Thoracic aorta (tissue), 2 donors: ENCODE measurements at places on chromosomes 5 and 9. TPM values are rescaled to one million over a fixed set of nuclear protein-coding genes. Genes with fewer than 3 reads are reported as not detected.
A peak's percentile ranks its signal among the peaks of the same experiment; 100 is the strongest.

GRCh38 chr9:92895812-92896436 is 18.1 kb upstream of the ZNF484 start:
- no peak for DNase-seq

- DNase-seq, result no peak
Observed at GRCh38 chr5:147408980-147409379, 100.9 kb downstream of the DPYSL3 start.

DNA sequence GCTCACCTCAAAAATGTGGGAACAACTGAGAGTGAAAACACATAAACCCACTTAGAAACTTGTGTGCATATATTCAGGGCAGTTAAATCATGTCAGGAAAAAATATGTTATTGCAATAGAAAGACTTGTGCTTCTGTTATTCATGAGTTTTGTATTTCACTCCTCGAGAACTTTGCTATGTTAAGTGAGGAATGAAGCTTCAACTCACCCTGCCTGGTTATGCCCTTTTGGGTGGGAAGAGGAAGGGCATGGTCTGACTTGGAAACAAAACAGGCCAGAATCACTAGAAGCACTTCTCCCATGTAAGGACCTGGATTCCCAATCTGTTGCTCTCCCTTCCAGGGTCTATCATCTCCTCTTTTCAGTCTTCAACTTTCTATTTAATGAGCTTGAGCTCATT is 14.5 kb downstream of the SLC27A6 start:
- DNase-seq, result no peak

DNA sequence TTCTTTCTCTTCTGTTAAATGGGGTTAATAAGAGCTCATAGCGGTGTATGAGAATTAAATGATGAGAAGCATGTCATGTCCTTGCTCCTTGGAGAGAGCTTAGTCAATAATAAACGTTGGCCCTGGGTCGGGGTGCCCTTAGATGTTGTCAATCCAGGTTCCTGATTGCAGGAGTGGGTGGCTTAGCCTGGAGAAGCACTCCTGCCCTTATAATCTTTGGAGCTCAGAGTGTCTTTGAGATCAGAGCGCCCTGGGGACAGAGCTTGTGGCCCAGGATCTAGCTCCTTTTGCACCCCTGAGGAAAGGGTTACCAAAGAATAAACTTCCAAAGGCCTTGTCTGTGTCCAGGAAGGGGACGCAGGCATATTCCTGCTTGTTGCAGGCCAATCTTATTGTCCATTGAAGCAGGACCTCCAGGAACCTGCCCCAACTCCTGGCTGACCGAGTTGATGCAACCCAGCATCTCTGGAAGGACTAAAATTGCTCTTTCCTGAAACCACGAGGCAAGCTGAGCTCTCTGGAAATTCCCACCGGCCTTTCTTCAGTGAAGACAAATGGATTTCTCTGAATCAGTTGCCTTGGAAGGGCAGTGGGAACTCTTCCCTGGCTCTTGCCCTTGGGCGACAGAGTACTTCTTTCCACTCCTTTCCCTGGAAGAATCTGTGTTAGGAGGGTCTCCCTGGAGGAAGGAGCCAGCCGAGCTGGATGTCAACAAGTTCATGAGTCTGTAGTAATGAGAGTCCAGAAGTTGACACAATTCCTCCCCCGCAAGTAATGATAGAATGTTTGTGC is 6.4 kb upstream of the AMBP start:
- no peak for DNase-seq

- DNase-seq, result no peak
Observed at GRCh38 chr5:31218978-31219377, 25.5 kb downstream of the CDH6 start.

GRCh38 chr9:37149666-37150308 is 29.4 kb downstream of the ZCCHC7 start:
- DNase-seq, result no peak

GRCh38 chr5:85017261-85017660 is 632.6 kb upstream of the EDIL3 start:
- no peak for DNase-seq

GRCh38 chr9:136961279-136962065 is 9.4 kb downstream of the LCN12 start:
- no peak for DNase-seq

GRCh38 chr9:110626101-110626829 is 42.3 kb upstream of the MUSK start:
- peak; percentile 10 for DNase-seq

- DNase-seq, result no peak
Observed at GRCh38 chr5:116296335-116297072, 211.7 kb downstream of the COMMD10 start.

- no peak for DNase-seq
Observed at GRCh38 chr9:5870691-5871090, 20.0 kb upstream of the MLANA start.

- peak; percentile 78 for DNase-seq
Observed at GRCh38 chr9:137605121-137606004, at the start of gene ARRDC1. Gene ARRDC1, plus strand, starts transcription at chr9:137605686. Its CDS starts 32 bp downstream, at chr9:137605718.

DNA sequence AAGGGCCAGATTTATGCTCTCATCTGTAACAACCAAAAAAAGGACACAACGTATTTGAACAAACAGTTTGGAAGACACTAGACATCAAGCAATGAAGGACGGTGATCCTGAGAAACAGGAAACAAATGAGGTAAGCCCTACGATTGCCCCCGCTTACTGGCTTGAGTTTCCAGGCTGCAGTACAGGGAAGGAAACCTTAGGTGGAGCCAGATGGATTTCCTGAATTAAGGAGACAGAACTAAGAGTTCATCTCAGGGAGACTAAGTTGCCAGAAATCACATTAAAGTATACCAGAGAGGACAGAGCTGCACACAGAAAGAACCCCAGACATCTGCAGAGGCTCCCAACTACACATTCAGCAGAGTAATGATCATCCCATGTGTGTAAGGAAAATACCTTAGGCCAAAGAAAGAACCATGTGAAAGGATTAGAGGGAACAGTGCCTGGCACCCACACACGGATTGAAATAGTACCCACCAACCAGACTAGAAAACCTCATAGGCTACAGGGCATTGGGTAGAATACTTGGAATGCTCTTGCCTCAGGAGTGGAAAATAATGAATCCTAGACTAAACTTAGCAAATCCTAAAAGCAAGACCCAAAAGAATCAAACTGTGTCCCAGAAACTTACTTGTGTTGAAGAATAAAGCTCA is 99.3 kb upstream of the NIPBL start:
- DNase-seq, result no peak

- no peak for DNase-seq
Observed at GRCh38 chr5:81316571-81316970, 15.2 kb downstream of the ZCCHC9 start.

DNA sequence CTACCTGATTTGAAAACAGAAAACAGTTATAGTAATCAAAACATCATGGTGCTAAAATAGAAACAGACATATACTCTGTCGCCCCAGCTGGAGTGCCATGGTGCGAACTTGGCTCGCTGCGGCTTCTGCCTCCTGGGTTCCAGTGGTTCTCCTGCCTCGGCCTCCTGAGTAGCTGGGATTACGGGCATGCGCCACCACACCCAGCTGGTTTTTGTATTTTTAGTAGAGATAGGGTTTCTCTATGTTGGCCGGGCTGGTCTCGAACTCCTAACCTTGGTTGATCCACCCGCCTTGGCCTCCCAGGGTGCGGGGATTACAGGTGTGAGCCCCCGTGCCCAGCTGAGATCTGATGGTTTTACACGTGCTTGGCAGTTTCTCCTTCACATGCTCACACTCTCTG is 495.9 kb downstream of the ANXA1 start:
- DNase-seq, result no peak

Gene TMEM141
- total RNA-seq, result 37.8 TPM

Gene ADAM19
- total RNA-seq, result 9.9 TPM

Gene SPATA31A6
- not detected for total RNA-seq

Gene OGN
- total RNA-seq, result 600 TPM

Gene LCN9
- not detected for total RNA-seq

Gene ESM1
- total RNA-seq, result 1.8 TPM

Gene PCDHB4
- total RNA-seq, result 14.5 TPM

Gene MAPK9
- total RNA-seq, result 16.1 TPM

Gene BARHL1
- total RNA-seq, result not detected

Gene PRDM9
- total RNA-seq, result not detected

Gene BTNL8
- not detected for total RNA-seq

Gene OTP
- not detected for total RNA-seq

Gene SLC1A1
- 7.3 TPM for total RNA-seq

Gene SLC25A25
- 33.9 TPM for total RNA-seq

Gene PCA3
- not detected for total RNA-seq

Gene ECM2
- total RNA-seq, result 63.6 TPM

Gene ASS1
- 81.7 TPM for total RNA-seq
